ENCODE measurements at places on chromosomes 2 and 18.

- DNase-seq, result no peak
Measured at GRCh38 chr2:120771111-120771780, 35.6 kb downstream of the GLI2 start.

- no peak for DNase-seq
Measured at GRCh38 chr18:62612289-62612645, 89.4 kb downstream of the ZCCHC2 start.

- DNase-seq, result no peak
Measured at GRCh38 chr2:33131111-33131510, 184.4 kb downstream of the LTBP1 start.

DNA sequence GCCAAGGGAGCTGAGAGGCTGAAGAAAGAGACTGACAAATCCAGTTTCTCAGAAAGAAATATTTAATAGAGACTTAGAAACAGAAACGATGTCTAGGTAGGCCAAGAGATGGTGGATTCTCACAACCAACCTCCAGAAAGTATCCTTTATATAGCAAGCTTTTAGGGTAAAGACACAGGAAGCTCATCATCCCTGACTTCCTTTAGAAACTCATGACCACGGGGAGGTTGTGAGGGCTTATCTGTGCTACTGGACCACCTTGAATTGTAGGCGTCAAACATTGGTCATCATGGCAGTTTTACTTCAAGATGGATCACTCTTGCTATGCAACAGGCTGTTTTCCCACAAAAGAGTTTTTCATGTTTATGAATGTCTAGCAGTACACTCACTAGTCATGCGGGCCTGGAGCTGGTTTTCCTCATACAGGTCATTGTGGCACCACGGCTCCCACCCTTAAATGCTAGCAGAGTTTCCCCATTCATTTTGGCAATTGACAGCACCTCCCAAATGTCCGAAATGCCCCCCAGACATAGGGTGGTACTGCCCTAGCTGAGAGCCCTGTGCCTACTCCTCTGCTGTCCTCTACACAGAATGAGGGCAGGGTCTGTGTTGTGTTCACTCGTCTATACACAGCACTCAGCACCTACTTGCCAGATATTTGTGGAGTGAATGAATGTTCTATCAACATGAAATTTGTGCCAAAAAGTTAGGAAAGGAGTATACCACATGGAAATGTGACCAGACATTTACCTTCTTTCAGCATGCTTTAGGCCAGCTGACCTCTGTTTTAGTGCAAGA lies 89.0 kb downstream of the TMEM247 start:
- DNase-seq, result no peak

DNA sequence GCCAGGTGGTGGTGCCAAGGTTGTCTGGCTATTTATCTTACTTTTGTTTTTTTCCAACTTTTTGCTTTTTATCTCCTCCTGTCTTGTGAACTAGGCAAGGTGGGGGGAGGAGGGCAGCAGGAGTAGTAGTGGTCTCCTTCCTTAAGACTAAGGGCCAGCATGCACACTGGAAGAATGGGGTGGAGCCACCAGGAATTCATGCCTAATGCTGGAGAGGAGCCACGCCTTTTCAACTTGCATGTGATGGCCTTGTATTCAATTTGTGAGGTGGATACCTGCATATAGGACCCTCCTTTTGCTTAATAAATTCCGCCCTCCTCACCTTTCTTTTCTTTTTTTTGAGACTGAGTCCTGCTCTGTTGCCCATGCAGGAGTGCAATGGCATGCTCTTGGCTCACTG lies 37.6 kb upstream of the CLASP1 start:
- DNase-seq, result no peak

- no peak for DNase-seq
Measured at GRCh38 chr2:61632276-61633169, 94.4 kb upstream of the XPO1 start.

DNA sequence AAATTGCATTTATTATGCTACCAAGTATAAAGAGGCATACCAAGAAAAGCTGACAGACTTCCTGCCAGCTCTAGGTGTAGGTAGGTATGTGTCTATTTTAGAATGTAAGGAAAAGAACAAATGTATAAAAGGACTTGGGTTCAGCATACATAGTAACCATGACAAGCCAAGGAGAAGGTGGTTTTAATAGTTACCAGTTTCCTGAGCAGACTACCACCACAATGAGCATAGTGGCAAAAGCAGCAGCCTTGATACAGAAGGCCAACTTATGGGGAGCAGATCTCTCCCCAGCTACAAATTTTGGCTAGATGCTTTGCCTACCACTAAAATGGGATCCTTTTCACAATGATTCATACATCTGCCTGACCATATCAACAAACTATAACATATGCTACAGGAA lies 34.5 kb downstream of the METTL8 start:
- DNase-seq, result no peak

GRCh38 chr2:235541016-235541415 lies 47.2 kb downstream of the AGAP1 start:
- no peak for DNase-seq

- DNase-seq, result no peak
Measured at GRCh38 chr2:60311524-60311923, 241.9 kb downstream of the BCL11A start.

GRCh38 chr2:50649626-50650402 lies 382.1 kb downstream of the NRXN1 start:
- DNase-seq, result no peak

GRCh38 chr2:8392098-8392866 lies 289.6 kb upstream of the ID2 start:
- no peak for DNase-seq

DNA sequence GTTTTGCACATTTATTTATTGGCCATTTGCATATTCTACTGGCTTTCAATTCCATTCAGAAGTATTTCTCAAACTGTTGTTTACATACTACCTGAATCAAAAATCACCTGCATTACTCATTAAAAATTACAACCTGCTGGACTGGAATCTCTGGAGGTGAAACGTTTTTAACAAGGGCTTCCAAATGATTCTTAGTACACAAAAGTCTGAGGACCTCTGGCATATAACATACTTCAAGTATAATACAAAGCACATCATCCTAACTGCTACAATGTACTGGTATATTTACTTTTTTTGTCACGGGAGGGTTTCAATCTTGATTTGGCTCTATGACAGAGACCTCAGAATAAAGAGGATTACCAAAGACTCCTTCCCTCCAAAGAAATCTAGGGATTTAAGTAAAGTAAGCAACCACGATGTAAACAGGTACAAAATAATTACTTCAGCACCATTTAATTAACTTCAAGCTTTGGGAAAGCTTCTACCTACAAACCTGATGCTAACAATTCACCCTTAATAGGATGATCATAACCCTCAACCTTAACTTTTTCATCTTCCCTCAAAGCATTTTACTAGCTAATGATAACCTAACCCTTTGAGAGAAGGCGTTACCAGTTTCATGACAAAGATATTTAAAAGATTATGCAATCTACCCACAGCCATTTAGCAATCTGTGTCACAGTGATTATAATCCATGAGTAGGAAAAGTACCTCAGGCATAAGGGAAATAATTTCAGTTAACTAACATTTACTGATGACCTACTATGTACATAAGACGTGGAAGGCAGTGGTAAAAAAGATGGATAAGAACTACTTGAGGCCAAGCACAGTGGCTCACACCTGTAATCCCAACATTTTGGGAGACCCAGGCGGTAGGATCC lies 24.7 kb downstream of the ATAD2B start:
- no peak for DNase-seq

- no peak for DNase-seq
Measured at GRCh38 chr2:101821828-101822458, 124.4 kb downstream of the MAP4K4 start.

DNA sequence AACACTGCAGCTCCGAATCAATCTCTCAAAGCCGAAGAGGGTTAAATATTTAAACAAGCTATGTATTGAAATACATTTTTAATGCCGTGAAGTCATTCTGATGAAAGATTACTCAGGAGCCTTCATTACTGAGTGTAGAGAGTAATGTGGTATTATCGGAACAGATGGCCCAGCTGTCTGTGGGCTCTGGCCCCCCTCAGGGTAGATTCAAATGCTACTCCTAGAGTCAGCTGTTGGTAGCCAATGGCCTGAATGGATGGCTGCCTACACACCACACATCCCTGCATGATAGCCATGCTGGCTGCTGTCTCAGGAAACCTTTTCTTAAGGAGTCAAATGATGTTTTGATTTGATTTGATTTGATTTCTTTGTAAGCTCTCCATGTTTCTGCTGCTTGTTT lies 732.3 kb upstream of the CELF4 start:
- no peak for DNase-seq

DNA sequence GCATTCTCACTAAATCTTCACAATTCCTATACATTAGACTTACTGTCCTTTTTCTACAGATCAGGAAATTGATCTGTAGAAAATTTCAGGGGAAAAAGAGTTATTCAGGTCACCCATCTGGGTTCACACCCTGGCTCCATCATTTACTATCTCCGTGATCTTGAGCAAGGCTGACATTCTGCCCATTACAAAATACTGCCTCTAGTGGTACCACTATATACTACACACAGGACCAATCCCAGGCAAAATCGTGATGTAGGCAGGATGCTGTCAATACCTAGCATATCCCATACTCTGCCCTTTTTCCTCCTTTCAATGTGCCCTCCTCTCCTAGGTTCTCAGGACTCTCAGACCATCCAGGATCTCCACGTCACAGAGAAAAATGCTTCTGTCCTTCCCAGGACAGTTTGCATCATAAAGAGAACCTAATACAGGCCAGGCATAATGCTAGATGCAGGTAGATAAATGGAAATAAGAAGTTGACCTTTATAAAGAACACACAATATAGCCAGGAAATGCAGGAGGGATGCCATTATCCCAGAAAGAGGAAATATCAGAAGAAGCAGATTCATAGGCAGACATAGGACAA lies 101.9 kb downstream of the CDH20 start:
- no peak for DNase-seq

GRCh38 chr18:51519571-51519970 lies 322.1 kb upstream of the MEX3C start:
- DNase-seq, result no peak

GRCh38 chr2:196242131-196242620 lies 70.8 kb upstream of the STK17B start:
- no peak for DNase-seq

DNA sequence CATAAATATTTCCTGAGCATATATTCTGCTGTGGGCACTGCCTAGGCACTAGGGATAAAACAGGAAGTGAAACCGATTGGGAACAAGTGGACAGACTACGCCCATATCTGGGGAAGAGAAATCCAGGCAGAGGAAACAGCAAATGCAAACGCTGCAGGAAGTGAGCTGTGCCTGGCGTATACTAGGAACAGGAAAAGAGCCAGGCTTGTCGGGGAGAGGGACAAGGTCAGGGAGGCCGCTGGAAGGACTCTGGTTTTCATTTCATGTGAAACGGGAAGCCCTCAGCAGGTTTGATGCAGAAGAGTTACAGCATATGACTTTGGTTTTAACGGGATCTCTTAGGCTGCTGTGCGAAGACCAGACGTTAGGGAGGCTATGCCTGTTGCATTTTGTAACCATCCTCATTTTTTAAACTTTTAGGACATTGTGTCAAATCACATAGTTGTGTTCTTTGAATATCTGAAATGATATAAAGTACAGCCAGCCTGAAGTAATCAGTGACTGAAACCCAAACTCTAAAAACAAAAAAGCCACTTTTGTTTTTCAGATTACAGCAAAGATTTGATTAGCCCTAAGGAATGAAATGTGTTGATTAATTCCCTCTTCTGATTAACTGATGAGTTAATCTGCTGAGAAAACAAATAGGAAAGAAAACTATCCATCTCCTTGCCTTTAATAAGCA lies 110.2 kb upstream of the PIEZO2 start:
- DNase-seq, result no peak

DNA sequence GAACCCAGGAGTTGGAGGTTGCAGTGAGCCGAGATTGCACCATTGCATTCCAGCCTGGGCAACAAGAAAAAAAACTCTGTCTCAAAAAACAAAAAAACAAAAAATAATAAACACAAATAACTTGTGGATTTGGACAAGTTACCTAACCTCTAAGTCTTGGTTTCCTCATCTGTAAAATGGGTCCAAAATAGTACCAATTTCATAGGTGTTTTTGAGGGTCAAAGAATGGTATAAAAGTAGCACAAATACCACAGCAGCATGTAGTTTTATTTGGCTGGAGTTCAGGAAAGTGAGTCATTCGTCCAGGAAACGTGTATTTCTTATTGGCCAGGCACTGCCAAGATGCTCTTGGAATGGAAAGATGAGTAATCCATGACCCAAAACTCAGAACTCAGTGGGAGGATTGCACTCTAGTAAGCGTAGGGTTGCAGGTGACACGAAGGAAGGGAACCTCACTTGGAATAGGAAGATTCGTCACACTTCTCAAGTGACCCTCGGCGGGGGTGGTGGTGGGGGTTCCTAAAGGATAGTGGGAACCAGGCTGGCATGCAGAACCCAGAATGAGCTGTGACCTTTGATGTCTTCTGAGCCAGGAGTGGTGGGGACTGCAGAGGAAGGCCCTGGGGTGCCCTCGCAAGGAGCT lies 24.4 kb downstream of the GRHL1 start:
- no peak for DNase-seq

- DNase-seq, result no peak
Measured at GRCh38 chr2:3102922-3103569, 274.6 kb downstream of the EIPR1 start.

DNA sequence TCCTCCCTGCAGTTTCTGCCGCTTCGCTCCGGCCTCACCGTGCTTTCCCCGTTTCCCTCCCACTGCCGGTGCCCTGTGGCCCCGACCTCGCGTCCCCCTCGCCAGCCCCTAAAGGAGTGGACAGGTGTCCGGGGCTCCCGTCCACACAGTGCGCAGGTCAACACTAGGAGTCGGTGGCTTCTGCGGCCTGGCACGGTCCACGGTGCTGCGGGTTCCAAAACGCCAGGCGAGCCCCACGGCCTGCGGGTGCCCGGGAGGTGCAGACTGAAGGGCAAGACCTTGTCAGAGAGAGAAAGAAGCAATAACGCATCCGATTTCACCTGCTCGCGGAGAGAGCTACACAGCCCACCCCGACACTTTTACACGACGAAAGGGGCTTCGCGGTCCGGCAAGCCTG lies 588.7 kb upstream of the SALL3 start:
- DNase-seq, result no peak

GRCh38 chr18:59885579-59886163 lies 14.1 kb upstream of the PMAIP1 start:
- no peak for DNase-seq

DNA sequence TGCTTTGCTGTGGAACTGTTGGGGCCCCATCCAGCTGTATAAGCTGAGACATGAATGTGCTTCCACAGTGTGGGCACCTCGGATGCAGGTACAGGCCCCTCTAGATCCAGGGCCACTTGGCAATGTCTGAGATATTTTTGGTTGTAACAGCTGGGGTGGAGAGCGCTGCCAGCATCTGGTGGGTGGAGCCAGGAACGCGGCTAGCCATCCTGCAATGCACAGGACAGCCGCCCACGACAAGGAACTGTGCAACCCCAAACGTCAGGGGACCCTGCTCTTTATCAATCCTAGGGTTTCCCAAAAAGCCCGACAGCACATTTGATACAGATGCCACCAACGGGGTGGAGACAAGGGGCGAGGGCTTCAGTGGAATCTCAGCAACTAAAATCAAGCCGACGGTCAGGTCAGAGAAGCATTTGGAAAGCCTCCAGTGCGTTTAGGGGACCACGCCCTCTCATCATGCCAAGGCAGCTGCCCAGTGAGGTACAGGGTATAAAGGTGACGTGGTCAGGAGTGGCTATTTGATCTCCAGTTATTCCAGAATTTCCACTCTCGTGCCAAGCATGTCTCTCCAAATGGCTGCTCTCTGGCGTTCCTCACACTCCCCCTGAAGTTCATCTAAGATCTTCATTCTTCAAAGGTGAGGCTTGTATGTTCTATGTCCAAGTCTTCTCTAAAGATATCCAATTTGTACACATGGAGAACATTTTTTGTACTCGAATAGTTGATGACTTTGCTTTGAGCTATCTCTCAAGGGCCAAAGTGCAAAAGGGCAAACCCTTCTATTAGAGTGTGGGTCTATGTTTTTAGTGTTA lies 55.7 kb downstream of the LRRFIP1 start:
- DNase-seq, result no peak
